ENCODE measurements at places on chromosomes 3 and 15. TPM values are rescaled to one million over a fixed set of nuclear protein-coding genes. Genes with fewer than 3 reads are reported as not detected.

MME gene
- 15.1 TPM for total RNA-seq

LTK gene
- 0.18 TPM for total RNA-seq

BFSP2 gene
- total RNA-seq = not detected

SPTSSB gene
- total RNA-seq = not detected

SLC6A20 gene
- not detected for total RNA-seq

NRROS gene
- total RNA-seq = 4.8 TPM

CFAP20DC gene
- 2.3 TPM for total RNA-seq

RPUSD2 gene
- total RNA-seq = 15.7 TPM

WNT7A gene
- not detected for total RNA-seq

CRELD1 gene
- total RNA-seq = 29.1 TPM

CLCN2 gene
- total RNA-seq = 2.2 TPM

ATP13A5 gene
- total RNA-seq = not detected

BCL2A1 gene
- 2.1 TPM for total RNA-seq

GOLGA6L4 gene
- total RNA-seq = 0.60 TPM

PLS1 gene
- total RNA-seq = 3.4 TPM

DLL4 gene
- 43.9 TPM for total RNA-seq

GDPGP1 gene
- 10.2 TPM for total RNA-seq

TMC3 gene
- not detected for total RNA-seq

SOX2 gene
- total RNA-seq = not detected

FRMD5 gene
- 25.1 TPM for total RNA-seq

SLC28A2 gene
- not detected for total RNA-seq

ERICH6 gene
- not detected for total RNA-seq

CMTM8 gene
- total RNA-seq = 2.6 TPM

GRIP2 gene
- total RNA-seq = not detected

VPS33B gene
- 14.1 TPM for total RNA-seq

C2CD4B gene
- total RNA-seq = 9.2 TPM

MAGEL2 gene
- under 0.01 TPM for total RNA-seq

CLSTN2 gene
- 0.07 TPM for total RNA-seq

SQOR gene
- total RNA-seq = 94.7 TPM

PLA2G4B gene
- total RNA-seq = 0.85 TPM

All from pulmonary artery endothelial cell (primary cell).